ENCODE measurements at places on chromosomes 12 and 14. TPM values are rescaled to one million over a fixed set of nuclear protein-coding genes. Genes with fewer than 3 reads are reported as not detected.

DNA sequence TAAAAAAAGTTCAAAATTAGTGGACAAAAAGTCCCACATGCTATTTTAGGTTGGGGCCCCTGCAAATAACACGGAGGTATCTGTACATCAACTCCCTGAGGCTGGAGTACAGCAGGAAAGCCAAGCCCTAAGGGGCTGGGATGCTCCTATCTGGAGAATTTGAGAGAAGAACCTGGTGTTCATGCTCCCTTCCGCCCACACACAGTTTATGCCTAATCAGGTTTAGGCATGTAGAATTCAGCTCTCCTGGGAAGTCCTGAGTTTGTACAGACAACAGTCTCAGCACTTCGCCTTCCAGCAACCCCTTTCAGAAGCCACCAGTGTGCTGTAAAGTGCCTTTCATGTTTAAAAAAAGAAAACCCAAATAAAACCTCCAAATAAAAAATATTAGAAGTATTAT is 237.3 kb upstream of the GRIP1 start:
- ATAC-seq: no peak

GRCh38 chr14:41973178-41973577 is 366.5 kb downstream of the LRFN5 start:
- no peak for ATAC-seq

Gene RASSF9
- total RNA-seq: 1.8 TPM

Gene HOXC5
- 15.9 TPM for total RNA-seq

- ATAC-seq: peak; percentile 94
Observed at GRCh38 chr14:52840877-52841276, 49.5 kb upstream of the GNPNAT1 start.

Gene BDKRB1
- 3.4 TPM for total RNA-seq

- ATAC-seq: peak; percentile 85
Observed at GRCh38 chr14:99982537-99983250, 82.5 kb upstream of the EVL start.

Gene SRRM4
- 4.8 TPM for total RNA-seq

DNA sequence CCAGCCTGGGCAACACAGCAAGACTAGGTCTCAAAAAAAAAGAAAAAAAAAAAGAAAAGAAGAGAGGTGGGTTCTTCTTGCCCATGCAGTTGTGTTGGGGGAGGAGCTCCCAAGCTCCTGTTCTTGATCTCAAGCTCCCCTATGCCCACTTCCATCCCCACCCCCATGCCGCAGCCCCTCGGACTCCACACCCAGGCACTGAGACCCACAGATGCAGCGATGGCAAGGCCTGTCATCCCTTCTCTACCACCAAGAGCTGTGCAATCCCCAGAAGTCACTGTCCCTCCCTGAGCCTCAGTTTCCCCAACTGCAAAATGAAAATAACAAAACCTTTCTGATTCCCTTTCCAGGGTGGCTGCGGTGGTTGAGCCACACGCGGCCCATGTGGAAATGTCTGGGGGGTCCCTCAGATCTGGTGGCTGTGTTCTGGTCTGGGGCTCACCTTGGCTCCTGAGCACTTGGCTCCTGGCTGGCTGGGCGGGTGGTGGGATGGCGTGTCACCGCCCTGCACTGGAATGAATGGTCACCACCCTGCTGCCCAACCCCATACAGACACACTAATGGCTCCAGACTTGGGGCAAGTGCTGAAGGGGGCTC is 22.6 kb upstream of the KIF26A start:
- ATAC-seq: no peak

DNA sequence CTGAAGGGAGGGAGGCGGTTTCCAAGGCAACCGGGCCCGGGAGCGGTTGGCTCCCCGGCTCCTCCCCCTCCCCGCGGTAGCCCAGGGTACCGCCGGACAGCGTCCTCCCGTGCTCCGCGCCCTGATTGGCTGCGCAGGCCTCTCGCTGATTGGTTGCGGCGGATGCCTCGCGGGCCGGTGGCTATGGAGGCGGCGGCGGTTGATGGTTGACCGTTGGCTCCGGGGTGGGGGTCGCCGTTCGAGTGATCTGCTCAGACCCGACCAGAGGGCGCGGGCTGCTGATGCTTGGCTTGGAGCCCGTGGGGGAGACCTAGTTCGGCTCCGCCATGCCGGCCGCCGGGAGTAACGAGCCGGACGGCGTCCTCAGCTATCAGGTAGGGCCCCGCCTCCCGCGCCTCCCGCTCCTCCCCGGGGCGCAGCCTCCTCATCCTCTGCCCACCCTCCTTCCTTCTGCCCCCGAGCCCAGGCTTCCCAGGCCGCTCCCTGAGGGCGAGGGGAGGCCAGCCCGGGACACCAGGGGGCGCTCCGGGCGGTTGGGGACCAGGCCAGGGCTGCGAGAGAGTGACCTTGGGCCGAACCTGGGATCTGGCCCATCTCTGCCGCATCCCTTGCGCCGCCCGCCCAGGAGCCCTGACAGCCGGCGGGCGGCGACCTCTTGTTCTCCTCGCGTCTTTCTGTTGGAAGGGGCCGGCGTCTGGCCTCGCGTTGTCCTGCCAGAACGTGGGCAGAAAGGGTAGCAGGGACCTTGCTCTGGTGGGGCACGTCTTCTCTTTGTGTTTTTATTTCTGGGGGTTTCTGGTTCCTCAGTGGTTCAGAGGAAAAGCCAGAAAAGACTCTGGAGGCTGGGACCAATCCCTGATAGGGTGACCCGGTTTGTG is at the start of gene SLC4A8:
Gene SLC4A8, plus strand, starts transcription at position 170 of the 878 bp plus-strand sequence. Its CDS starts 157 bp downstream, at position 327.
- ATAC-seq: peak; percentile 97

Gene DPPA3
- not detected for total RNA-seq

DNA sequence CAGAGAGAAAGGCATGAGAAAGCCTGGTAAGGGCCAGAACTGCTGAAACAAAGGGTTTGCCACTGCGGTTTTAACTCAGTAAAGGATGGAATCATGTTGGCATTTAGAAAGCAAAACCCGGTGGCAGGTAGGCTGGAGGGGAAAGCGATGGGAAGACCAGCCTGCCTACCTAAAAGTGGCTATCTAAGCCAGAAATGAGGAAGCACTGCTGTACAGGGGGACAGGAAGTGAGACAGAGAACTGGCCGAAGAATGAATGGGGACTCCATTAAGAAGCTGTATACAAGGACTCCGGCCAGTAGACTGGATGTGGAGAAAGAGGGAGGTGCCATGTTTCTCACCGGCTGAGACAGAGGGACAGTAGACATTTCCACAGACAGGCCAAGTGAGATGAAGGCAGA is 48.2 kb downstream of the PPM1H start:
- no peak for ATAC-seq

Gene BDKRB2
- 0.58 TPM for total RNA-seq

DNA sequence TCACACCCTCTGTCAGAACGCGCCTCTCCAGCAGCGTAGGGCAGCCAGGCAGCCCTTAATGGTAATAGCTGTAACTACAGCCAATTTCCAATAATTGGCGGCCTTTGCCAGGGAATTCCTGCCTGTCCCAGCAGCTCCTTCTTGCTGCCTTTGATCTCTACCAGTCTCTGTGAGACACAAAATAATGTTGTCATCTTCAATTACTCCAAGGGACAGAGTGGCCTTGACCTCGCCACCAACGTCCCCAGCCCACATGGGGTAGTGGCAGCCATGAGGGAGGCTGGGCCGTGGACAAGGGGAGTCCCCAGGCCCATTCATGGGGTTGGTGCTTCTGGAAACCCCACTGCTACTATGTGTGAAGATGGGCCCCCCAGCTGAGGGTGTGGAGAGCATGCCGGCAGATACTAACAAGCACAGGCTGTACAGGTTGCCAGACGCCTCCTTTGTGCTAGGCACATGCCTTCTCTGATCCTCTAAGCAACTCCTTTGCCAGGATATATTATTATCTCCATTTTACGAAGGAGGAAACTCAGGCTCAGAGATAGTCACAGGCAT is 17.4 kb upstream of the CLMN start:
- ATAC-seq: no peak

GRCh38 chr12:52359621-52360061 is 7.6 kb downstream of the KRT85 start:
- ATAC-seq: no peak

GRCh38 chr14:74963178-74963704 is 7.8 kb upstream of the PGF start:
- no peak for ATAC-seq

GRCh38 chr12:10361084-10361483 is 28.8 kb downstream of the KLRK1 start:
- ATAC-seq: no peak

Gene DHRS2
- 39.1 TPM for total RNA-seq

DNA sequence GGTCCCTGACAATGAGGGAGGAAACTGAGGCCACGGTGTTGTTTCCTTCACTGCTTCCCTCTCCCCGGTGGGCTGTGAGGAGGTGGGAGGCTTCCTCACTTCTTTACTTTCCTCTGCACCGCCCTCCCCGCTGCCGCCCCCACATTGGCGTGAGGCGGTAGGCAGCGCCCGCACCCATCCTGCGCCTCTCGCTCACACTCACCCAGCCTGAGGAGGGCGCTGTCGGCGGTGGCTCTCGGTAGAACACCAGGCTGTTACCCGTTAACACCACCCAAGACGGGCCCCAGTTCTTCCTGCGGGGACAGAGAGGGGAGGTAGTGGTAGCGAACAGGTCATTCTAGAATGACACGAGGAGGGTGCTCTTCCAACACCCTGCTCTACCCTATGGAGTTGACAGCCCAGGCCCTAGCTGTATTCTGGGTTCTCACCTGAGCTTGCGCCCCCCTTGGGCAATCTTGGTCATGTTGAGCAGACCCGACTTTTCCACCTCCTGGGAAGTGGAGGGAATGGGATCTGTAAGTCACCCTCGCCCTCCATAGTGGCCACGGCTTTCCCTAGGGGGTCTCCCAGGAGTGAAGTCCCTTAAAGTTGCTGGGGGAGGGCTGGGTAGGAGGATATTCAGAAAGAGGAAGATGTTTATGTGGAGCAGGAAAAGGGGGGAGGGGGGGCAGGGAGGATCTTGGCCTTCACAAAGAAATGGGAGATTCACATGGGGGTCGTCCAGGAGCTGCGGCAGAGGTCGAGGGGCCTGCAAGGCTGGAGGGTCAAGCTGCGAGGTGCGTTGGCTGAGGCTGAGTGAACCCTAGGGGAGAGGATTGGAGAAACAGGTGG is 3.3 kb downstream of the ARHGAP9 start:
- ATAC-seq: peak; percentile 21

Gene SETD3
- total RNA-seq: 61.6 TPM

Gene UNC79
- 4.2 TPM for total RNA-seq

- peak; percentile 68 for ATAC-seq
Observed at GRCh38 chr12:18953505-18953904, 176.0 kb upstream of the PLEKHA5 start.

- ATAC-seq: no peak
Observed at GRCh38 chr14:51865953-51866747, 5.7 kb downstream of the GNG2 start.

- no peak for ATAC-seq
Observed at GRCh38 chr14:44149597-44149996, 357.5 kb downstream of the FSCB start.

- ATAC-seq: peak; percentile 56
Observed at GRCh38 chr14:76500011-76500410, 124.1 kb downstream of the ESRRB start.

DNA sequence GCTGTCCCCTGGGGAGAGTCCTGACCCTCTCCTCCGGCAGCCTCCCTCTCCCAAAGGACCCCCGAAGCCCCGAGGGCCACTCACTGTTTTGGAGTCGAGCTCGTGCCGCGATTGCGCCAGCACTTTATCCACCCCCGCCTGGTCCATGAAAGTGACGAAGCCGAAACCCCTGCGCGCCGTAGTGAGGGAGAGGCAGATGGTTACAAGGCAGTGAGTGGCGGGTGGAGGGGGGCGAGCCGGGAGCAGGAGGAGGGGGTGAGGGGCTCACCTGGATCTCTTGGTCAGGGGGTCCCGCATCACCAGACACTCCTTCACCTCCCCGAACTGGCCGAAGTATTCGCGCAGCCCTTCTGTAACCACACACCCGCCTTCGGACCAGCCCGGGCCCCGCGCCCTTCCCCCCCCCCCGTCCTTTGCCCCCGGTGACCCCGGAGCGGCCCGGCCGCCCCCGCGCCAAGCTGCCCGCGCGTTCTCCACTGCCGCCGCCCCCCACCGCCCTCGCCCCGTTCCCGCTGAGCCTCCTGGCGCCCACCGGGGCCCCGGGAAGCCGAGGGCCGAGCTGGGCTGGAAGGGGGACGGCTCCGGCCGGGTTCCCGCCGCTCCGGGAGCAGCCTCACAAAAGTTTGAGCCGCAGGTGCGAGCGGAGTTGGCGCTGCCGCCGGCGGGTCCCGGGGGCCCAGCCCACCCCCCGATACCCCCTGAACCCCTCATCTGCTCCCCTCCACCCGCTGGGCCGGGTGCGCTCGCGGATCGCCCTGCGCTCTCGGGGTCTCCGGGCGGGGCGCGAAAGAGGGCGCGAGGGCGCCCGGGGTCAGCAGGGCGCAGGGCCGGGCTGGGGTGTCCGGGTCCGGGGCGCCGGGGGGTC is 808 bp downstream of the MSI1 start:
- peak; percentile 5 for ATAC-seq

GRCh38 chr12:130203151-130203550 is 40.9 kb downstream of the FZD10 start:
- no peak for ATAC-seq

Gene CCDC197
- not detected for total RNA-seq

DNA sequence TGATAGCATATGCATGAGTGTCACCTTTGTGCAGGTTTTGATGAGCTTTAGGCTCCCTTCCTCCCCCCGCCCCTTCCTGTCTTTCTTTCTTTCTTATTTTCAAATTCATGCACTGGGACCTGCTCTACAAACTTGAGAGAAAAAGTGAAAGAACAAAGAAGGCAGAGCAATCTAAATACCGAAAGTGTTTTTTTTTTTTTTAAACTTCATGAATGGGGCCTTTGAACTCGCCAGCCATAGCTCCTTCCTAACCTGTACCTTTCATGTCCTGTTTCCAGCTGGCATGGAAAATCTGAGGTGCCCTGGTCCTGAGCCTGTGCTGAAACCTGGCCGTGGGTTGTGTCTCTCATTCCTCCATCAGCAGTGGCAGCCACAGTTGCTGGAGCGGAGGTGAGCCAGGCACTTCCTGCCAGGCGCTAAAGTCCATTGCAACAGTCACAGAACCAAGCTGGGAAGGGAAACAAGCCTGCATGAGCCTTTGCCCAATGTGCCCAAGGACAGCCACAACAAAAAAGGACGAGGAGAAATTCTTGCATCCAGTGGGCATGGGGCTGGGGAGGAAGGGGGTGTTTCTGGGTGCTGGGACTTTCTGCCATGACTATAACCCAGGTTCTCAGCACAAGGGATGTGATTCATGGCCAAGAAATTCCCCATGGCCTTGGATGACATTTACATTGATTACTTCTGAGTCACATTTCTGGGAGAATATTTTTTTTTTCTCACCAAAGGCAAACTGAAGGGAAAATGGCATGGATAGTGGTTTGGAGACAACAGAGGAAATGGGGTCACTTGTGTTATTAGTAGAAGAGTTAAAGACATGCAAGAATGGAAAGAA is 102.7 kb downstream of the TMEM30B start:
- ATAC-seq: no peak
